Activated T-cell treated with anti-CD3 and anti-CD28 coated beads for 4 hours (primary cell): ENCODE measurements at places on chromosomes 6 and 20.

GRCh38 chr6:145809785-145810184 is 4.8 kb downstream of the FBXO30 start:
- no peak for DNase-seq

GRCh38 chr6:108999428-108999827 is 95.2 kb downstream of the SESN1 start:
- DNase-seq: no peak

GRCh38 chr6:63558278-63558677 is 14.0 kb upstream of the LOC128125822 start:
- no peak for DNase-seq

DNA sequence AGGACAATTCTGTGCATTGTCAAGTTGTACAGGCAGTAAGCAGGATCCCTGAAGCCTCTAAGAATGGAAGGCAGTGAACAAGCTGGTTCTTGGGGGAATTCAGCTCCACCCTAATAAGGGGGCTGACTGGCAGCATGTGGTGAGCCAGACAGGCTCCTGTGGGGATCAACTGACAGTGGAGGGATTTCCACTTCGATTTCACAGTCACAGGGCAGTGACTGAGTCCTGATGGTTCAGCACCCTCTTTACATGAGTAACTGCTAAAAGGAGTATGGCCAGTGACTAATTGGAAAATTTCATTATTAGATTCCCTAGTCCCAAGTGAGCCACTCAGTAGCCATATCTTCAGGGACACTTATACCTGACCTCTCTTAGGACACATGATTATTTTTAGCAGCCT is 78.4 kb downstream of the NDUFAF5 start:
- DNase-seq: no peak

GRCh38 chr6:138465007-138465645 is 34.2 kb downstream of the NHSL1 start:
- no peak for DNase-seq

DNA sequence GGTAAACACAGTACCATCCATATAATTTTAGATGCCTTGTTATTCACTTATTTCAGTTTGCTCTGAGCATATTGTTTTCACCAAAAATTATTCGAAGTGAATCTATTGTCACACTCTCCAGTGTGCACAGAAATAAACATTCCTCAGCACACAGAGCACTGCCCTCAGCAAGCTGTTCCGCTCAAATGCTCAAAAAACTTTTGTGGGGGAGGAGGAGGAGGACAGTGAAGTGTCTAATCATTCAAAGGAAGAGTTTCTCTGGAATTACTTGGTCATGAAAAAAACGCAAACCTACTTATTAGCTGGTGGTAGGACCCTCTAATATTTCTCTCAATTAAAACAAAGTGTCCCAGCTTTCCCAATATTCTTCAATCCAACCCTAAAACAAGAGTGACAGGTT is 88.3 kb downstream of the DTNBP1 start:
- no peak for DNase-seq

GRCh38 chr6:157392927-157393668 is 12.1 kb downstream of the ZDHHC14 start:
- no peak for DNase-seq

DNA sequence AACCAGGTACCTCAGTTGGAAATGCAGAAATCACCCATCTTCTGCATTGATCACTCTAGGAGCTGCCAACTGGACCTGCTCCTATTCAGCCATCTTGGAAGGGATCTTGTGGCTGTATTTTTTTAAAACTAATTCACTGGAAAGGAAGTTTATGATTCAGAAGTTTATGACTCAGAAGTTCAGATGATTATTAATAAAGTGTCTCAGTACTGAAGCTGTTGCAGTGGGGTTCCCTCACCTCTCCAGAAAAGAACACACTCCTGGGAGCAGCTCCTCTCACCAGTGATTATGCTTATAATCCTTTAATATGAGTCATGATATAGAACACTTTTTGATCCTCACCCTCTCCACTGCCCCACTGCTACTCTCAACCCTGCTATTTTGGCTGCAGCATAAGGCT is 291.2 kb upstream of the HS3ST5 start:
- no peak for DNase-seq

DNA sequence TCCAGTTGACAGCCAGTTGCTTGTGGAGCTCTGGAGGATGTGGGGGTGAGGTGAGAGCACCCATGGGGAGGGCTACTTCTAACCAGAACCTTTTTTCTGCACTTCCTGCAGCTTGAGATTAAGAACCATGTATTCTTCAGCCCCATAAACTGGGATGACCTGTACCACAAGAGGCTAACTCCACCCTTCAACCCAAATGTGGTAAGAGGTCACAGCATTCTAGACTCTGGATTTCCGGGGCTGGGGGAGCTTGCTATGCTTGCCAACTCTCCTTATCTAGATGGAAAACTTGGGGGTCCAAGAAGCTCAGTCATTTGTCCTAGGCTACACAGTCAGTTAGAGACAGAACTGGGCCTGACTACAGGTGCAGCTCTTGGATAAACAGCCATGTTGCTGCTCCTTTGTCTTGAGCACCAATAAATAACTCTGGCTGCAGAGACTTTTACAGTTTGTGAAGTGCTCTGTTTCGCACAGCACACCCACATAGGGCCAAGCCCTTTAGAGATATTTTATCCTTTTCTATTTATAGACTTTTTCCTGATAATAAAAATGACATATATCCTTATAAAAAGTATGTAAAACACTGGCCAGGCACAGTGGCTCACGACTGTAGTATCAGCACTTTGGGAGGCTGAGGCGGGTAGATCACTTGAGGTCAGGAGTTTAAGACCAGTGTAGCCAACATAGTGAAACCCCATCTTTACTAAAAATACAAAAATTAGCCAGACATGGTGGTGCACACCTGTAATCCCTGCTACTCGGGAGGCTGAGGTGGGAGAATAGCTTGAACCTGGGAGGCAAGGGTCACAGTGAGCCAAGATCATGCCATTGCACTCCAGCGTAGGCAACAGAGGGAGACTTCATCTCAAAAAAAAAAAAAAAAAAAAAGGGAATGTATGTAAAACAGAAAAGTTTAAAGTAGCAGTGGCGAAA is 10.6 kb upstream of the IFT52 start:
- no peak for DNase-seq

DNA sequence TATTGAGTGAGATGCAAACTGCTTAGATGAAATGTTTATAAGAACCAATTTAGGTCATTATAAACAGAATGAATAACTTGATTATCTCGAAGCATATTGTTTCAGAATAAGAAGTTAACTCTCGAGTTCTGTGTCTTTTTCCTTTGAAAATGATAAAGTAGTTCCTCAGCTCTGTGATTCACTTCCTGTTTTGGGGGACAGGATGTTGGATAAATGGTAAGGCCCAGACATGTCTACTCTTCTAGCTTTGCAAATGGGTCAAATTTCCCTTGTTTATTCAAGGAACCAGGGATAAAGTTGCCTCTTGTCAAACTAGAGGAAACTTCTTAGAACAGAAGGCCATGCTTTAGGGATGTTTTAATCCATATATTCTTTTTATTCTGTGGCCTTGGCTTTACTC is 246.9 kb downstream of the SOX4 start:
- DNase-seq: no peak
